AG08395 (cell line): ENCODE measurements at places on chromosomes 4 and X.

- no peak for DNase-seq
These were observed 172.2 kb downstream of the DCLK2 start for GRCh38 chr4:150250293-150250997.

DNA sequence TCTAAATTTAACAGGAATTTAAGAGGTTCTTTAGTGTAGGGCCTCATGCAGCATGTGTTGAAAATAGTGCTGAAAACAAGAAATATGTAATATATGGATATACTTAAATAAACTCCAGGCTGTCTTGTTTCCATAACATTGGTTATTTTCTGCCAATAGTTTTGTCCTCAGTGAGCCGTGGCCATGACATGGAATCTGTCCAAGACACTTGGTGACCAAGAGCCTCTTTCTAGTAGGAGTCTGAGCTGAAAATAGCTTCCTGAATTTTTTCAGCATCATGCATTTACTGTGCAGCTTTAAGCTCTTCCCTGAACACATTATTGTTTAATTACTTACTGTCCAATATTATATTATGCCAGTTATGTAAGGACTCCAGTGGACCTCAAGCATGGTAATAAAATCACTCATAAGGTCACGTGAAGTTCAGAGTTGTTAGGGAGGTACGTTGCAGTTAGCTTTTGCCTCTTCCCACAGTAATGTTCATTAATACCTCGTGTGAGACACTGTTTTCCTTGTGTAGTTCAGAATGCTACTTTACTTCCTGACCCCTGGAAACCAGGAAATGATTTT lies 488.2 kb downstream of the GRID2 start:
- DNase-seq, result no peak

- DNase-seq, result no peak
These were observed 258.1 kb downstream of the GABRG1 start for GRCh38 chr4:45865781-45866180.

DNA sequence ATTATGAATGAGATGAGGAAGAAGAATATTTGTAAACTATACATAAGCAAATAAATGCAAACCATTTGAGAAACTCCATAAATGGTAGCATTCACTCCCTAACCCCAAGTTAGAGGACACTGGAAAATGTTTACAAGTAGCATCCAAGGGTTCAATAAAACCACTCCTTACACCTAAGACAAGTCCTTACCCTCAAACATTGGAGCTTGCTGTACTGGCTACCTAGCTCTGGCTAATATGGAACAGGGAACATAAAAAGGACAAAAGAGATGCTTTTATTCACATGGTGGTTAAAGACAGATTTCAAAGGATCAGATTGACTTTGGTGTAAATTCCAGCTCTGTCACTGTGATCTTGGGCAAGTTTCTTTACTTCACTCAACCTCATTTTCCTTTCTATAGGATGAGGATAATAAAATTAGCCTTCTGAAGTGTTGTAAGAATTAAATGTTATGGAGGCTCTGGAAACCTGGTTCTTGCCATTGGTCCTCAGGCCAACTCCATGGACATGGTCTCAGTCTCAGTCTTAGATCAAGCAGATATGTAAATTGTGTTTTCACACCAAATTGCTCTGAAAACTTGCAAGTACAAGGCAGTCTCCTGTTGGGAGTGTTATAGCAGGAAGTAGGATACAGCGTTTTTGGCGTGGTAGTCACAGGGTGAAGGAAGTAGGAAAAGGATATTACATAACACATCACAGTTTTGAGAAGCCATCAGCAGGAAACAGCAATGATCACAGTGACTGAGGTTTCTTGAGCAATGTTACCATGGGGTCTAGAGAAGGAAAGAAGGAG lies 3.3 kb downstream of the CXCL1 start:
- no peak for DNase-seq

DNA sequence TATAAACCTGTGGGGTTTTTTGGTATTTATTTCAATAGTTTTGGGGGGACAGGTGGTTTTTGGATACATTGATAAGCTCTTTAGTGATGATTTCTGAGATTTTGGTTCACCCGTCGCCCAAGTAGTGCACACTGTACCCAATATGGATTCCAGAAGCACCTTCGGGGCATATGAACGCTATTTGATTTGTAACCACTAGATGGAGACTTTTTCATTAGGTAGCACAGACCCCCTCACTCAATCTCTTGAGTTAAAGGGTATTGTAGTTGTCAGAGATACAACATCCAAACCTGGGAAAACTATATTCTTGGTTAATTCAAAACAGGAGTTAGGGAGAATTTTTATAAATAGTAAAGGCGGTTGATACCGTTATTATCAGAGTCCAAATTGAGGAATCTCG lies 79.8 kb downstream of the SPANXN3 start:
- DNase-seq, result no peak

GRCh38 chrX:41051288-41051687 lies 34.0 kb upstream of the USP9X start:
- no peak for DNase-seq

DNA sequence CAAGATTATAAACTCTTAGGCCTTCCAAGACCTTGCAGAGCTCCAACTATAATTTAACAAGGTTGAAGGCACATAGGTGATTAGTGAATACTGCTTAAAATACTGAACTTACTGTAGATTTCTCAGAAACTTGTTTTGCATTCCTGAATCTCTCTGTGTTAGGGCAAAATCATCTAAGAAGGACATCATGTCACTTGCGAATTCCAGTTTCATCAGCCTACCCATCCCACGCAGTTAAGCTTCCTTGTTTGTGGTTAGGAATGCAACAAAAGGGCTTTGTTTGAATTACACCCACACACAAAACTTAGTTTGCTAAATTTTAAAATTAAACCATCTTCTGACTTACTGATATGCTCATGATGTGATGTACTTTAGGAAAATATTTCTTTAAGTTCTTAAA lies 174.0 kb downstream of the SOWAHB start:
- peak; percentile 76 for DNase-seq

- no peak for DNase-seq
These were observed 233.9 kb upstream of the CXXC4 start for GRCh38 chr4:104728380-104729122.

DNA sequence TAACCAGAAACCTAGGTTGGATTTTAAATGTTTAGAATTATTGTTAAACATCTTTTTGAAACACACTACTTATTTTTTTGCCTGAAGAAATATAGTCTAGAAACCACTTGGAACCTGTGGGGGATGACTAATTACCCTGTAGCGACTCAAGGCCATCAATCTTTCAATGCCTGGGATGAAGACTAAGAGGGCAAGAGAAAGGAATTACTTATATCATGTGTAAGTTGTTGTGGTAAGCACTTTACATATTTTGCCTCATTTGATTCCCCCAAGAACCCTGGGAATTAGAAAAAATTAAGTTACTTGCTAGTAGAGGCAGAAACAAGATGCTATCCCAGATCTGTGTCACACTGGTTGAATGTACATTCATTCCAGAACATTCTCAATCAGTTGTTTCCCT lies 170.9 kb upstream of the GRIA3 start:
- no peak for DNase-seq

GRCh38 chrX:65667503-65668376 lies at the start of gene MSN:
TSS of gene MSN (plus strand) at chrX:65667654. CDS start at chrX:65667842, 188 bp downstream.
- peak; percentile 65 for DNase-seq

DNA sequence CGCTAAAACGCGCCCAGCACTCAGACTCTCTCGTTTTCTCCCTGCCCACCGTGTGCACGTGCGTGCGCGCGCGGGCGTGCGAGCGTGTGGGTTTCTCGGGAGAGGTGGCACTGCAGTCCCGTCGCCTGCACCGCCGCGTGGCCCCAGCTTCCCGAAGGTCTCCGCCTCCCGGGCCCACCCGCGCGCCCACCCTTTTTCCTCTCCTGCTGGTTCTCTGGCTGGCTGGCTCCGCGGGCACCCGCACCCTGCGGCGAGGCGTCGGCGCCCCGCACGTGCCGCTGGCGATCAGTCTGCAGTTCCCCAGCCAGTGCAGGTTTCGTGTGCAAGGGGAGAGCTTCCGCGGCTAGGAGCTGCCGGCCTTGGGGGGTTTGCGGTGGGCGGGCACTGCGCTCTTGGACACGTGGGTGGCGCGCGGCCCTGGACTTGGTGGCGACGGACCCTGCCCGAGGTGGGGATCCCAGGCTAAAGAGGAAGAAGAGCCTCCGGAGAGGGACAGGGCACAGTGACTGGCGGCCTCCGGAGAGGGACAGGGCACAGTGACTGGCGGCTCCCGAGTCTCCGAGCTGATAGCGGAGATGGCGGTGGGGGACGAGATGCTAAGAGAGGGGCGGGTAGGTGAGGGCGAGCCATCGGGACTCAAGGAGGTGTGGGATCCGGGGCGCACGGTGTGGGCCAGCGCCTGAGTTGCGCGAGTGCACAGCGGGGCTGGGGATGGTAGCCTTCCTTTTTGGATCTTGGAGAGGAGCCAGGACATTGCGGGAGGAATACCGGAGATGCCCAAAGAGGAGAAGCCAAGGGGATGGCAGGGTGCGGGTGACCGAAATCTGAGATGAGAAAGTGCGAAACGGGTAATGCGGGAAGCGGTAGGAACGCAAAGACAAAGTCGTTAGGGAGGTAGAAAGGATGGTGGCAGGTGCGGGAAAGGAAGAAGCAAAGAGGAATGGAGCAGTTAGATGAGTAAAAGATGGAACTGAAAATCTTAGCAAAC lies at the start of gene FAM184B:
FAM184B (minus strand) TSS at position 322 of the 988 bp plus-strand sequence. CDS start 322 bp downstream, outside the sequence.
- no peak for DNase-seq

- DNase-seq, result no peak
These were observed 59.4 kb downstream of the HMGB2 start for GRCh38 chr4:173274744-173275143.

DNA sequence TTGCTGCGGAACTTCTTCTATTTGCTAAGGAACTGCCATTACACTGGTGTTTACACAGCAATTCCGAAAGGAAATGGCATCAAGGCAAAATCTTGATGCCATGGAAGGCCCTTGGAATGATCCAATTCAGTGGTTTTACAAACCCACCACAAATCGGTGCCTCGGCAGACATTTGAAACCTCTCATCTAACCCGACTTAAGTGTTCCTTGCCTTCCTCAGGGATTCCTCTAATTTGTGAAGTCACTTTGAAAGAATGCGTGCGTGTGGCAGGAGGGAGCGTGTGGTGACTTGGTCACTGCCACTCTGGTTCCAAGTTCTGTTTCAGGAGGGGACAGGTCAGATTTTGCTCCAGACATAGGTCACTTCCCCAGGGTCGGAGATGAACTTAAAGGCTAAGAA lies 4.8 kb downstream of the NOP14 start:
- DNase-seq, result peak; percentile 45

DNA sequence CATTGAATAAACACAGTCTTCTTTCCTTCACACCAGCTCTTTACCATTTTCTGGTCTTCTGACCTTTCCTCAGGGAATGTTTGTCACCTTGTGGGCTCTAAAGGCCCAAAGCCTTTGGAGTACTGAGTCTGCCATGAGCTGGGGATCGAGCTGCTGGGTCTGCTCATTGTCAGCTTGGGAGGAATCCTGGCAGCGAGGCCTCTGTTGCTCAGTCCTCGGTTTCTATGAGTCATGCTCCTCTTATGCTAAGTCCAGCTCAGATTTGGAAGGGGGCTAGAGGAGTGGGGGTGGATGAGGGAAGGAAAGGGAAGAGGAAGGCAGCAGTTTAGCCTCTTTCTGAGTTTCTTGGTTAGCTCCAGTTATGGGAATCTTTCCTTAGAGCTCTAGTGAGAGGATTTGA lies 31.1 kb downstream of the NHSL2 start:
- DNase-seq, result peak; percentile 80

DNA sequence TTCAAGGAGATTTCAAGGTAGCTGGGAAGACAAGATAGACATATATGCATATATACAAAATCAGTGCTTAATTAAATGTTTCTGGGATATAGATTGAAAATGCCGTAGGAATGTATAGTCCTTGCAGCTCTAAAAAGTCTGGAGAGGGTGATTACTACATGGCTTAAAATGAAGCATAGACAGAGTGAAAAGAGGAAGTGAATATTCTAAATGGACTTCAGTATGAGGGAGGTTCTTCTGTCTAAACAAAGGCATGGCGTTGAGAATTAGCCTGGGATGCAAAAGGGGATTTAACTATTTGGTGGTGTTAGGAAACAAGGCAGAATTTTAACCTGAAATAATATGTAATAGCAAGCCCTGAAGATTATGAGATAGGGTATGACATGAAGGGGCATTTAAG lies 141.5 kb upstream of the FRMPD4 start:
- no peak for DNase-seq

DNA sequence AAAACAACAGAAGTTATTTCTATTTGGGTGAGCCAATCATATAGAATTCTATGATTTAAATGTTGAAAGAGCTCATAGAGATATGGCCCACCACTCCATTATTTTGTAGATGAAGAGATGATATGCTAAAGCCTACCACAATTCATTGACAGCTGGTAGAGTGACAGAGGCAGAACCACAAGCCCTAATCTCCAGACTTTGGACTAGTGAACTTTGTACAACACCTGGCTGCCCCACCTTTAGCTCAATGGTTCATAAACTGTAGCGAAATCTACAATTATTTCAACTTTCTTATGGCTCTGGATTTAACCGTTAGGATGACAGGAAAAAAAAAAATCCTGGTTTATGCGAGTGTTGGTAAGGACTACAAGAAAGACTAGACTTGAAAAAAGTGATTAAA lies 50.9 kb downstream of the PRKG2 start:
- DNase-seq, result no peak

DNA sequence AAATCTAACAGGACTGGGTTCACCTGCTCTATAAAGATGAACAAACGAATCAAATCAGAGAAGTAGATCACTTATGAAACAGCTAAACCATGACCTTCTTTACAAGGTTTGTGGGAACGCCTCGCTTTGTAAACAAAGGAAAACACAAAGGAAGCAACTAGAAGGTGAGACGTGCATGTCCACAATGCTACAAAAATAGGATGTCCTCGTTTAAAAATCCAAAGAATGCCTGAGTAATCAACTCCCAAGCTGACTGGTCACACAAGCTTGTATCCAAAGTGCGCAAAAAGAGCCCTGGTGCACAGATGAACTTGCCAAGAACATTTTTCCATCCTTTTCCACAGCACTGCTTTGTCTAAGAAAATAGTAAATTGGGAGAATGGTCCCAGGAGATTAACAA lies 6.3 kb upstream of the SH3KBP1 start:
- peak; percentile 52 for DNase-seq

DNA sequence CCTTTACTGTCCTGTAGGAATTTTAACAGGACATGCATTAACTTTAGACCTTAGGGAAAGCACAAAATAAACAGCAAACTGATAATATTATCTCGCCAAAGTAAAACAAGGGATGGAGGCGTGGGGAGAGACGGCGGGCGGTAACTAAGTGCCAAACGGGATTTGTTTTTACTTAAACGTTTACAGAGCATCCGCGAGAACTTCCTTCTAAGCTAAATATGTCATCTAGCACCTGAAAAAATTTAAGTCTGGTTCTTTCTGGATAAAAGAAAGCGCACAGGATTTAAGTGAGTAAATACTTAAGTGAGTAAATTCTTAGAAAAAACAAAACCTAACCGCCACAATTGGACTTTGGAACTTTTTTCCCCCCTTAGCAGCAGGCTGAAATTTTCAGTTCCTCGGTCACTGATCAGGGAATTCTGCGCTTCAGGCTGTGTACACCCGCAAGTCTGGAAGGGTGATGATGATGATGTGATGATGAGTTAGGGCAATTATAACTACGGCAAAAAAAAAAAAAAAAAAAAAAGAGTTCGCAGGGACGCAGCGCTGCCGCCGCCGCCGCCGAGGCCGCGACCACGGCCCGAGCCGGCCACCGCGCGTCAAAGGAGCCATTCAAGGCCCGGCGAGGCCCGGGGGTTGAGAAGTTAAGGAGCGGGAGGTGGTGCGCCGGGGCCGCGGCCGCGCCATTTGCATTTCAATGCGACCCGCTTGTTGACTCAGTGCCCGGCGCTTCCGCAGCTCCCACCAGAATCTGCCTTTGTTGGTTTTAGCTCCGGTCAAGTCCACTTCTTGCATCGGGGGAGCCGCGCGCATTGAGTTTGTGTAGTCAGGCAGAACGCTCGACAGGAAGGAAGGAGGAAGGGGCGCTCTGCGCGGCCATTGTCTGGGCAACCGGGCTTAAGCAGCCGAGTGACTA lies 108.8 kb downstream of the SPRY1 start:
- DNase-seq, result peak; percentile 22
